ENCODE measurements at places on chromosomes 4 and X.

DNA sequence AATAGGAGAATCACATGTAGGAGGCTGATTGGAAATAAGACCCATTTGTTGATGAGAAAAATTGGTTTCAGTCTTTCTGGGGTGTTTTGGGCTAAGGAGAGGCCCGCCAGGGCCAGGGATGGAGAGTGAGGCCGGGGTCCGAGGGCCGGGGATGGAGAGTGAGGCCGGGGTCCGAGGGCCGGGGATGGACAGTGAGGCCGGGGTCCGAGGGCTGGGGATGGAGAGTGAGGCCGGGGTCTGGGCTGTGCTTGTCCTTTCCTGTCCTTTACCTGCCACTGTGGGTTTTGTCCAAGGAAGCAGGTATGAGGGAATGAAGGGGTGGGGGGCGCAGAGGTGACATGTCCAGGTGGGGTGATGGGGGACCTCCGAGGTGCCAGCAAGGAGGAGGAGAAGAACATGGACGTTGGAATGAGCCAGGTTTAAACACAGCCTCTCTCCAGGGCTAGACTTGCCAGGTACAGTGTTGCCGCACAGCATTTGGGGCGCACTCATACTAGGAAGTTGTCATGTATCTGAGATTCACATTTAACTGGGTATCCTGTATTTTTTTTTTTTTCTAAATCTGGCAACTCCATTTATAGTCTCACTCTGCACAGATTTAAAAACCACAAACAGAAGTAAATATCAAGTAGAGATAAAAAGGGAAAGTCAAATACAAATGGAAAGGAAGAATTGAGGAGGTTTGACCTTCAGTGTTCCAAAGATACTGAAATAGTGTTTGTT is 8.8 kb downstream of the RGS12 start:
- no peak for DNase-seq

DNA sequence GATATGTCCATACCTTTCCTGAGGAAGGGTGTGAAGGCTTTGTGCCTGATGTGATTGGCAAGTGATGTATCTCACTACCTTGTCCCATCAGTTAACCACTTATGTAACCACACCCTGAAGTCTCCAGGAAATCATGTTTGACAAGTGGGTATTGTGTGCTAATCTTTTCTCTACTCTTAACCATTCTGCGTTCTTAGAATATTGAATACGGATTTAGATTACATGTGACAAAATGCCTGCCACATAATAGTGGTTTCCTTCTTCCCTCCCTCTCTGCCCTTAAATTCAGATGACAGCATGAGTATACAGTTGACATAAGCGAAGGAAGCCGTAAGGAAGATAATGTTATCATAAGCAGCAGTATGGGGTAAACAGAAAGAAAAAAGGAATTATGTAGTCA is 108.4 kb downstream of the KLHL8 start:
- DNase-seq: no peak

DNA sequence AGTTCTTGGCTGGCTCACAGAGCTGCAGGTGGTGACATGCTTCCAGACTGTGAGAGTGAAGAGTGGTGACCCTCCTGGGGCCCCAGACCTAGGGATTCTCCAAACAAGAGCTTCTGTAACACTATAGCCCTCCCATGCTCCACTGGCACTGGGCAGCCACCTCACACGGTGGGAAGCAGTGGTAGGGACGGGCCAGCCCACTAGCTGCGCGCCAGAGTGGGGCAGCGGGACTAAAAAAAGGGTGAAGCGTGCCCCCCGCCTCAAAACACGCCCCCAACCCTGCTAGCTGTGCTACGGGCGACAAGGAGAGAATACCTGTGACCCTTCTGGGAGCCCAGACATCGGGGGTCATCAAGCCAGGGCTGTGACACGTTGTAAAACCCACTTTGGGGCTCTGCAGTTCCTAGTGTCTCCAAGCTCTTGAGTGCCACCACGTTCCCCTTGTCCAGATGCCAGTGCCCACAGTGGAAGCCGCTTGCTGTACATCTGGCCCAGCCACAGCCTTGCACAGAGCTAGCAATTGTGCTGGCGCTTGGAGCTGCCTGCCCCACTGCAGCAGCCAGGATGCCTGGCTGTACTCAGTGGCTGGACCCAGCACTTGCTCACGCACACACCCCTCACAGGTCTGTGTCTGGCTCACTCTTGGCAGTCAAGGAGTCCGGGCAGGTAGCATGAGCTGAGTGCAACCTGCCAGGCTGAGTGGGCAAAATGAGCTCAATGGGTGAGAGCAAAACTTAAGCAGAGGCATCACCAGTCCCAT is 100.0 kb downstream of the DCAF12L2 start:
- DNase-seq: no peak

GRCh38 chr4:15040916-15041463 is 38.7 kb downstream of the CPEB2 start:
- no peak for DNase-seq

- DNase-seq: no peak
Measured at GRCh38 chr4:77104791-77105540, 29.2 kb upstream of the CCNI start.

- no peak for DNase-seq
Measured at GRCh38 chrX:19885732-19886131, 1.7 kb downstream of the SH3KBP1 start.

GRCh38 chr4:152468408-152468807 is 67.5 kb downstream of the FBXW7 start:
- DNase-seq: no peak

DNA sequence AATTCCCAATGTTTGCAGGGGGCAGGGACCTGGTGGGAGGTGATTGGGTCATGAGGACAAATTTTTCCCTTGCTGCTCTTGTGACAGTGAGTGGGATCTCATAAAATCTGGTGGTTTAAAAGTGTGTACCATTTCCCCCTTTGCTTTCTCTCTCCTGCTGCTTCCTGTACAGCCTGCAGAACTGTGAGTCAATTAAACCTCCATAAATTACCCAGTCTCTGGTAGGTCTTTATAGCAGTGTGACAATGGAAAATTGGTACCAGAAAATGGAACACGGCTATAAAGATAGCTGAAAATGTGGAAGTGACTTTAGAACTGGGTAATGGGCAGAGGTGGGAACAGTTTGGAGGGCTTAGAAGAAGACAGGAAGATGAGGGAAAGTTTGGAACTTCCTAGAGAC is 108.7 kb upstream of the NPFFR2 start:
- DNase-seq: no peak

DNA sequence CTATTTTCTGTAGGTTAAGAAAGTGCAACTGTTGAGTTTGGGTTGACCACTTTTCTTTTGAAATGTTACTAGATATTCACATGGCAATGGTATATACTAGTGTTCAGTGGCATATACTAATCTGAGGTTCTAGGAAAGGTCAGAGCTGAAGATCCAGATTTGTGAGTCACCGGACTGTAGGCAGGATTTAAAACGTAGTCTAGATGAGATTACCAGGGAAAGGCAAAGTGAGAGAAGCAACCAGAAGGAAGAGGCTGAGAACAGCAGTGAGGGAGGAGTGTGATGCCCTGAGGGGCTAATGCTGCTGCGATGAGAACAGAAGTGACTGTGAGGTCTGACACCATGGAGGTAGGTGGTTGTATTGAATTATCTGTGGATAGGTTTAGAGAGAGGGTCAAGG is 9.7 kb upstream of the PLA2G12A start:
- DNase-seq: no peak

- no peak for DNase-seq
Measured at GRCh38 chrX:12790885-12791256, 341 bp upstream of the PRPS2 start.

DNA sequence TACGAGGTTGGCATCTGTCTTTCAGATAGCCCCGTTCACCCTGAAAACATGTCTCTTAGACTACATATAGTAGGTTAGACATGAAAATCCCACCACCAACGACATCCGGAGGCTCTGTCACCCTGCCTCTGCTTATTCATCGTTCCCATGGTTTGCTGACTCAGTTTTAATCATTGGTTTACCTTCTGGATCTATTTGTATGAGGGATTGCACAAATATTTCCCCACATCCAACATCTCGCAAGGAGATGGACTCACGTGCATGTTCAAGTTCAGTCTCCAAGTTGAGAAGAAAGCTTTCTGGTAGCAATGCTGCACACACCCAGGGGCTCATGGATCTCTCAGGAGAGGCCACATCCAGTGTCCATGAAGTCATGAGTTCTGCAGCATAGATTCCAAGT is 10.8 kb downstream of the CETN2 start:
- peak; percentile 43 for DNase-seq

DNA sequence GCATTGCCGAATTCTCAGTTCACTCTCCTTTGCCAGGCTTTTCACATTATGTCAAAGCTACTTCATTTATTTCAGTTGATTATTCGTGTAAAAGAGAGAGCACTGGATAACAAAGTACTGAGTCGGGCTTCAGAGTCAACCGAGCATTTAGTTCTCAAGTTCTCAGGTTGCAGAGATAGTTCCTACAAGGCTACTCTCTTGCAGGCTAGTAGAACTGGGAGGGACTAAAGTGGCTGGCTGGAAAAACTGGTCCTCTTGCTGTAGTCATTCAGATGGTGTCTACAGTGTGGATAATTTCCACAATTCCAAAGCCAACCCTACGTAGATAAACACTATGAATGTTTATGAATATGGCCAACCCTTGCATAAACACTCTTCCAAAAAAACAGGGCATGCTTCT is 4.6 kb upstream of the CCNG2 start:
- no peak for DNase-seq

DNA sequence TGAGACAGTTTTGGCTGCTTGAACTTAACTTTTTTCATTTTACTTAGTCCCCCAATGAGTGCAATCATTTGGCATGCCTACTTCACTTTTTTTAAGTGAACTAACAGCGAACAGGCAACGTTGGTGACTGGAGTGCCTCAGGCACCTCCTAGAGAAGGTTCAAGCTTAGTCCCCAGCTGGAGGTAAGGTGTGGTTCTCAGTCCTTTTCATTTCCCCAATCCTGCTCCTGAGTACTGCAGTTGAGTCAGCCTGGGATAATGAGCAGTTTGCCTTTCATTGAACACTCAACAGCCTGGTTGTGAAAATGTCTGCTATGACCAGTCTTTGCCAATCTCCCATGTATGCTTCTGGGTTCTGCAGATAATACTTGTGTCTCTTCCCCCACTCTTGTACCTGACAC is 109.5 kb downstream of the CDKL5 start:
- no peak for DNase-seq

DNA sequence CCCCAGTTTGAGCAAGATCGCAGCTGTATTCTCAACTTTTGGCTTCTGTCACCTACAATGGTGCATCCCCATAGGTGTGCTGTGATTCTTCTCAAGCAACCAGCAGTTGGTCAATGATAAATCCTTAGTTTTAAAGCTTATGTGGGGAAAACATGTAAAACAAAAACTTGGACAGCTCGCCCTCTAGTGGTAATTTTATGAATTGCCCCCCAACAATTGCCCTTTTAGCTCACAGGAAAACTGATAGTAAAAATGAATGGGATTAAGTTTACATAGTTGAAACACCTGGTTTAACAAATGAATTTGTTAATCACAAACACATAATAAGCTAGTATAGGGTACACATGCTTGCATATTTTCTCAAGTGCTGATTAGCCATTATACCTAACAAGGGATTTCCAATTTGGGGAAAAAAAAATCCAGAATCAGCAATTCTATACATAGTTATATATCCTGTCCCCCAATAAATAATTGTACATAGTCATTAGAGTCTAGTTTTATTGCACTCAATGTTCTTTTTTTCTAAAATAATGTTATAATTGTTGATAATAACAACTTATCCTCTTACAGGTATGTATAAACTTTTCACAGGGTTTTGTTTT is 30.1 kb downstream of the TEX13A start:
- DNase-seq: peak; percentile 16

DNA sequence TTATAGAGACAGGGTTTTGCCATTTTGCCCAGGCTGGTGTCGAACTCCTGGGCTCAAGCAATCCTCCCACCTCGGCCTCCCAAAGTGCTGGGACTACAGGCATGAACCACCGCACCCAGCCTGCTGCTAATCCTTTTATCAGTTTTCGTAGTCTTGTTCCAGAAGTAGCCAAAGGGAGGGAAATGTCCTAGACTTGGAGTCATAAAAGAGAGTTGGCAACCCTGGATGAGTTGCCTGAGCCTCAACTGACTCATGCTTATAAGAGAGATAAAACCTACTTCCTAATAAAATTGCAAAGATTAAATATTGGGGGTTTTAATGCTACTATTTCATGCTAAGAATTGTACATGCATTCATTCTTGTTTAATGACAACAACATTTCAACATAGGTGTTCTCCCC is 44.3 kb downstream of the CD40LG start:
- no peak for DNase-seq

- DNase-seq: no peak
Measured at GRCh38 chr4:26145212-26145611, 175.6 kb upstream of the RBPJ start.

DNA sequence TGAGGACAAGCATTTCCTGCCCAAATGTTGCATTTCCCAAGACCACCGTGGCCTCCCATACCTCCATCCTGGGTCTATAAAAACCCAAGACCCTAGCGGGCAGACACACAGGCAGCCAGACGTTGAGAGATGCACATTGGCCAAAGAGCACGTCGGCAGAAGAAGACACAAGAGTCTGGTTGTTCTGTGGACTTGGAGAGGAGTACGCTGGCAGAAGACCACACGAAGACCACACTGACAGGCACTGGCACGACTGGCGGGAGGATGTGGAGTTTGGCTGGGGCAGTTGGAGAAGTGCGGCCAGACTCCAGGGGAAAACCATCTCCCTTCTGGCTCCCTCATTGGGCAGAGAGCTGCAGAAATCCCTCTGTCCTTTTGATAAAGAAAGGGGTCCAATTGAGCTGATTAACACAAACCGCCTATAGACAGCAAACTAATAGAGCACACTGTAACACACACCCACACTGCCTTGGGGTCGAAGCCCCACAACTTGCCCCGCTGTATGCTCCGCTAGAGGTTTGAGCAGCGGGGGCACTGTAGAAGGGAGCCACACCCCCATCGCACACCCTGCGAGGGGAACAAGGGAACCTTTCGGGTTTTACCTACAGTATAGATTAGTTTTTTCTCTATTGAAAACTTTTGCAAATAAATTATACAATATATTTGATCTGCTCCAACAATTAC is 376.7 kb upstream of the KLHL4 start:
- no peak for DNase-seq

- no peak for DNase-seq
Measured at GRCh38 chrX:107014936-107015335, 14.9 kb upstream of the MORC4 start.

All from HS-5 (cell line).